ENCODE measurements at places on chromosomes 4 and X.

DNA sequence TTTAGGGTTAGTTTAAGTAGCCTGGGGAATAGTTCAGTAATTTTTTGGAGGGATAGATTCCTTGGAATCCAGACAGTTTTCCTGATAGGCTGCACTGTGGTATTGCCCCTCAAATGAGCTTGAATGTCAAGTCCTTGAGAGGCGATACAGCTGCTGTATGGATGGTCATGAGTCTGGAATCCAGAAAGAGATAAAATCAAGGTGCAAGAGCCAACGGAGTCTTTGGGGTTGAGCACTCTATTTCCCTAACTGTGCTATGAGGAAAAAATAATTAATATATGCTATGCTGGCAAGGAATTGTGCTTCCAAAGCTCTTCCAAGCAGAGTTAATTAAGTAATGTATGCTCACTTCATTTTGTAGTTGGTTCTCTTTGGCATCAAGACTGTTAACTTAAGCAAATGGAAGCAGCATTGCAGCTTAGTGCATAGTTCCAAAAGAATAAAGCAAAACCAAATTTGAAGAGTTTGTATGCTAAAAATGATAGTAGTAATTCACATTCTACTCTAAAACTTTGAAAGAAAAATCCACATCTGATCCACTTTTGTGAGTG, 48.8 kb downstream of the LIMCH1 start:
- DNase-seq: no peak

- DNase-seq: no peak
These were observed 83.3 kb downstream of the CLDN34 start for GRCh38 chrX:10050481-10050880.

- DNase-seq: no peak
These were observed 102.7 kb downstream of the TRAM1L1 start for GRCh38 chr4:116982656-116983055.

DNA sequence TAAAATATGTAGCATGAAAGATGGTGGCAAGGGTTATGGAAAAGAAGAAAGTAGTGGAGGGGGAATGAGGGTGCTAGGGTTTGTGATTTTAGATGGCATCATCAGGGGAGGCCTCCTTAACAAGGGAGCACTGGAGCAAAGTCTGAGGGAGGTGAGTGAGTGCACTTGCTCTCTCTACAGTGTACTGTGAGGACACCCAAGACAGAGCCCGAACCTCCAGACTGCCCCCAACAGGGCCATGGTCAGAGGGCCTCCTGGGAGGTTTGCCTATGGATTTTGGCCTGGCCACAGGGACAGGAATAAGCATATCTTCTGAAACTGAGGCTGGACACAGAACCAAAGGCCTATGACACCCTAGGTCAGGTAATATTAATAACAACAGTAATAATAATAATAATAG, 21.4 kb upstream of the PJA1 start:
- no peak for DNase-seq

DNA sequence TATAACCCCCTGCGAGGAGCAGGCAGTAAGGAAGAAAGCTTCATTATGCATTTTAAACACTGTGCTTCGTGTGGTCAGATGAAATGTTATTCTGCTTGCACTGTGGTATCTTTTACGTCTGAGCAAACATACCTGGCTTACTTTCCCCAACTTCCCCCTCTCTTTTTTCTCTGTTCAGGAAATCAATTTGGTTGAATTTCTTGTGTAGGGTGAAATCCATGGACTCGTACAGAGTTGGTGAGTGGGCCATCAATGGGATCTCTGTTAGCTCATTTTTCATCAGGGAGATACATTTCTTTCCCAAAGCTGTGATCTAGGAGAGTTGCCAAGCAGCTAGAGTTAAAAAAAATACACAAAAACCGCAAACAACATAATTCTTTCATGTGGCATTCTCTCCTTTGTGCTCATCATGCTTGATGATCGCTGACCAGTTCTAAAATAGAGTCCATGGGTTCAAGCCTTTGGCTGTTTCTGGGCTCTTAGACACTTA, 98.5 kb downstream of the FRAS1 start:
- DNase-seq: no peak

- no peak for DNase-seq
These were observed 1.1 kb downstream of the MOB1B start for GRCh38 chr4:70903291-70903603.

DNA sequence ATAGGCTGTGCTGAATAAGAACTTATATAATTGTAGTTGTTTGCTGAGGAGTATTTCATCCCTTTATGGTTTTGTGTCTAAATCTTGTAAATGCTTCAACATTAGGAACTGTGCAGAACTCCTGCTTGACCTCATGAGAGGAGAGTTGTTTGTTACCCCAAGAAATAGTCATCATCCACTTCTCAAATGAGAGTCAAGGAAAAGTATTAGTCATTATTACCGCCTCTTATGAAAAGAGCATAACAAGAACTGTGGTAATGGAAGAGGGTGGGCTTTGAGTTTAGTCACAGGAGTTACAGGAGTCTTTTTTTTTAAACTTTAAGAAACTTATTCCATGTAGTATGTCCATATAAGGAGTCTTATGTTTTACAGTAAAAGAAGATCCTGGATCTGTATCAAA, 132.9 kb downstream of the RAP1GDS1 start:
- DNase-seq: no peak

GRCh38 chr4:159366966-159367780, 264.3 kb downstream of the RAPGEF2 start:
- no peak for DNase-seq

GRCh38 chr4:89136525-89136924, 25.2 kb downstream of the TIGD2 start:
- DNase-seq: no peak

DNA sequence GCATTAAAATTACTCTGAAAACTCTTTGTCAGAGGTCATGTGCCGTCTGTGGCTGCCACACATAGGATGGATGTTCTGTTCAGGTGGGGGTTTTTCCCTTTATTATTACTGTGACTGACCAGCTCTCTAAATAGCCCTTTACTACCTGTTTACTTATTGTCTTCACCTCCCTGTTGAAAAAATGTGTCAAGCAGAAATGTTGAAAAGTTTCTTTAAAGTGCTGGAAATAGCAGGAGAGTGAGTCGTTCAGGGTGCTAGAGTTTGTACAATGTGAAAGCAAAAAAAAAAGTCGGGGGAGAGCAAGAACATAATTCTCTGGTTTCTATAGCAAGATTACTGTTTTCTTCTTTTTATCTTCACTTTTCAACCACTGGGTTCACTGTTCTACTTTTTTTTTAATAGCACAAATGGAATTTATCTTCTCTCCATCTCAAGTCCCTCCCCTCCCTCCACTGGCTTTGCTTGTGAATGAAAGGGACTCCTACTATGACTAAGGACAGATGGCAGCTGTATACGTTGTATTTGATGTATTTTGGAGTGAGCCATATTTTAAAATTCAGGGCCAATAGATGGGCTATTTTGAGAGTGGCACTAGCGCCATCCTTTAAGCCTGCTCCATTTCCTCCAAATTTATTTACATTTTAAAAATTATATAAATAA, 33.3 kb downstream of the ARX start:
- no peak for DNase-seq

DNA sequence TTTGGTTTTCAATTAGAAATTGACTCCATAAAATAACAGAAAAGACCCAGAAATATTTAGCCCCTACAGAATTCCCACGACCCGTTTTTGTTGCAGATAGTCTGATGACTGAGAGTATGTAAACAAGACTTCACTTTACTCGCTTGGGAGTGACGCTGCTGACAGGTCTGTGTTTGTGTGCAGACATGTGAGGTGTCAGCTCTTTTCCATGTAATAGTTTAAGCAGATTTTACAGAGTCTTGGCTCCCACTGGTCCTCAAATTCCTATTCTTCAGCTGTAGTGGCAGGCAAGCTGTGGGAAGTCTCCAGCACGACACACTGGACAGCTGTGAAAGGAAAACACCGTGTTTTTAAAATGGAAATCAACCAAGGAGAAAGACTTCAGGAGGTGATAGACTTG, 455.7 kb downstream of the GABRG1 start:
- no peak for DNase-seq

DNA sequence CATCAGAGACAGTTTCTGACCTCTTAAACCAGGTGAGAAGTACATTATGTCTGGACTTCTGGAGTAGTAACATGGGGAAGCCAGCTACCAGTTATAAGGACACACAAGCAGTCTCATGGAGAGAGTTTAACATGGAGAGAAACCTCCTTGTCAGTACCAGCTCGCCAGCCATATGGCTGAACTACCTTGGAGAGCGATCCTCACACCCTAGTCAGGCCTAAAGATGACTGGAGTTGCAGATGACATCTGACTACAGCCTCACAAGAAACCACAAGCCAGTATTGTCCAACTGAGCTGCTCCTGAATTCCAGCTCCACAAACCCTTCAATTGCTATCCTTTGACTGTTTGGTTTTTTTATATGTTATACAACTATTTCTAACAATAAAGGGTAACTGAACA, 49.8 kb downstream of the PDHA2 start:
- no peak for DNase-seq

- no peak for DNase-seq
These were observed 29.5 kb downstream of the SMPX start for GRCh38 chrX:21728276-21728968.

DNA sequence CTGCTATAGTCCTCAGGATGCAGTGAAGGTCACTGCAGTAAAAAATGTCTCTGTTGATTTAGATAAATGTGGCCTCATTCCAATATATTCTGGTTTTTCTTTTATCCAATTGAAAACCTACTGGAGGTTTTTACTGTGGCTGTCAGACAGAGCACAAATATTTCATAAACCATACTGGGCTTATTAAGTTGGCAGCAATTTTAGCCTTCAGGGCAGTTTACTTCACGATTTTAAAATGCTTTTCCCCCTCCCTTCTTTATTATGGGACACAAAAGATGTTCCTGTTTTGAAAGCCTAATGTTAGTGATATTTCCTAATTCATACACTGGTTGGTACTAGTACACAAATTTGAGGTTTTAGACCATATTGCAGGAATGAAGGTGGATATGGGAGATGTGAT, 939.4 kb downstream of the C4orf33 start:
- DNase-seq: no peak

- no peak for DNase-seq
These were observed 42.9 kb downstream of the DDX60L start for GRCh38 chr4:168437192-168437943.

DNA sequence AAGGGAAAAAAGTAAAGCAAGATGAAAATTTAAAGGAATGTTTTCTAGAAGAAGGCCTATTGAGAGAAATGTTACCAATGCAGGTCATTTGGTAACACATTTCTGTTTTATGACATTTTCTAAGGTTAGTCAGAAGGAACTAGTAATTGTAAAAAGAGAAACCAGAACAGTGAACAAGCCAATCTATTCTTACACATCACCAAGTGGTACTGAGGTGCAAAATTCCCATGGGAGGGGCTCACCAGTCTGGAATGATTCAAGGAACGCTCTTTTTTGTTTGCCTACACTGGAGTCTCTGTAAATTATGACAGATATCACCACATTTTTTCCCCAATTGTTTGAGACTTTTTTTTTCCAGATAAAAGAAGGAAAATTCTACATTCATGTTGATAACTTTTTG, 404.7 kb upstream of the CNKSR2 start:
- DNase-seq: no peak

GRCh38 chr4:4524364-4524763, 17.5 kb downstream of the STX18 start:
- DNase-seq: peak; percentile 12

DNA sequence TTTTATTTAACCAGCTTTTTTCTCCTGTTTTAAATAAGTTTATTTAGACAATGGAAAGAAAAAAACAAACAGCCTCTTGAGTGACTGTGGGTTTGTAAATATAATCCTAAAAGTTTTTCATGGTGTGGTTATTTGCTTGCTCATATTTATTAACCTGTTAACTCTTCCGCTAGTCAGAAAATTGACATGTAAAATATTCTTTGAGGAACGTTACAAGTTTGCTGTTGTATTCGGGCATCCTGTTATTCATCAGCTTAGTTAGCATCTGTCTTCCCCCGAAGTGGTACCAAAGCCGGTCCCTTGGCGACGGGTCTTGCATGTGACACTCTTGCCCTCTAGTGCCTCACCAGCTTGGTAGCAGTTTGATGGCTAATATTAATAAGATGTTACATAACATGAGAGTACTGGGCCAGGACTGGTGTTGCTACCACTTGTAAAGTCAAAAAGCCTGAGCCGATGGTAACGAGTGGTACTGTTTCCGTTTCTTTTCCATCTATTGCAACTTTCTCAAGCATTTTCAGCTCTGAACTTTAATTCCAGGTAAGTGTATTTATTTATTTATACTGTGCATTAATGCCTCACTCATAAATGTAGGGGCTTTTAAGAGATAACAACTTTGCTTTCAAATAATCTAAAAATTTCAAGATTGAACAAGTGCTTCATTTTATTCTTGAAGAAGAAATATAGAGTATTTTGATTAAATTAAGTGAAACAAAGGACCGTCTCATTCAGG, at the start of gene NDST3:
TSS of gene NDST3 (plus strand) at position 434 of the 733 bp plus-strand sequence. CDS start 19,425 bp downstream, outside the sequence.
- no peak for DNase-seq

- DNase-seq: no peak
These were observed 548.6 kb downstream of the TLL1 start for GRCh38 chr4:166421556-166422156.

DNA sequence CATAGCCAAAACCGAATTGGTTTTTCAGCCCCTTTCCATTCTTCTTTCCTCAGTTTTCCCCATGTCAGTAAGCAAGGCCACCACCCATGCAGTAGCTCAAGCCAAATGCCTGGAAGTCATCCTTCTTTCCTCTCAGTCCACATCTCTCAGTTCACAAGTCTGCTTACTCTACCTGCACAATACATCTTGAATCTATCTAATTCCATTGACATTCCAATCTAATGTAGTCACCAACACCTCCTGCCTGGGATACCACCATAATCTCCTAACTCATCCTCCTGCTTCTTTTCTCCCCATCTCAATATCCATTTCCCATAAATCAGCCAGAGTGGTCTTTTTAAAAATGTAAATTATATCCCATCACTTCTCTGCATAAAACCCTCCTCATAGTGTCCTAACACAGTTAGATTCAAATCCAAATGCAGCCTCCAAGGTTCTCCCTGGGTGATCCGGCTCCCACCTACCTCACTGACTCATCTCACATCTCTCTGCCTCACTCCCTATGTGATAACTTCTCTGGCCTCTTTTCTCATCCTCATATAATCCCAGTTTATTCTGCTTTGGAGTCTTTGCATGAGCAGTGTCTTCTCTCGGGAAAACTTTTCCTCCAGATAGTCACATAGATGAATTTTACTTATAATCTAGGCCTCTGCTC, 26.9 kb downstream of the KCNIP4 start:
- DNase-seq: no peak

- no peak for DNase-seq
These were observed 360.0 kb upstream of the CXorf51A start for GRCh38 chrX:147174591-147174990.

DNA sequence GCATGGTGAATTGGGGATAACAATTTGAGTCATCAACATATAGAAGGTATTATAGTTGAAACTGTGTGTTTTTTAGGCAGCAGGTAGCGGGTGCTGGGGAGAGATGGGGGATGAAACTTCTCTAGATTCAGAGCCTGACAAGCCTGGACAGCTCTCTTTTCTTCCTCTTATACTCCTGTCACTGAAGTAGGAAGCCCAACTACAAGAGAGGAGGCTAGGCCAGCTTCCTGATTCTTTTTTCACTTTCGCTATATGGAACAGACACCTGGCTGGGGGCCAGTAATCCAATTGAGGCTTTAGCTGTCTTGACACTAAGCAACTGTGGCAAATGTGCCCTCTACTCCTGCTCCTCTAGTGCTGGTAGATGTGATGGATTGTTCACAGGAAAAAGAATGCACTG, 69.2 kb downstream of the PHKA1 start:
- DNase-seq: no peak
